Activated CD4-positive, alpha-beta T cell treated with anti-CD3 and anti-CD28 coated beads, Interleukin-2, amount 50 U/mL, for 48 hours (primary cell): ENCODE measurements at places on chromosomes 6 and 20.

- no peak for DNase-seq
Observed at GRCh38 chr20:40646361-40646760, 42.7 kb downstream of the MAFB start.

- no peak for DNase-seq
Observed at GRCh38 chr20:43309266-43309665, 119.6 kb upstream of the PTPRT start.

DNA sequence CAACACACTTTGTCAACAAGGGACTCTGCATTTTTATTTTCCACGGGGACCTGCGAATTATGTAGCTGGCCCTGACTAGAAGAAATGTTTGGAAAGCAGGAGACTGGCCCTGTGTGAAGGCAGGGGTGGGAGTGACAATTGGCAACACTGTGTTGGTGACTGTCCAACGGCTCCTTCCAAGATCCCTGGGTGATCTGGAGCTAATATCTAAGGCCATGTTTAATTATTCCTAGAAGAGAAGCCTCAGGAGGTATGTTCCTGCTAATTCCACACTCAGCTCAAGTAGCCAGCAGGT lies 13.7 kb downstream of the SLC22A23 start:
- no peak for DNase-seq

DNA sequence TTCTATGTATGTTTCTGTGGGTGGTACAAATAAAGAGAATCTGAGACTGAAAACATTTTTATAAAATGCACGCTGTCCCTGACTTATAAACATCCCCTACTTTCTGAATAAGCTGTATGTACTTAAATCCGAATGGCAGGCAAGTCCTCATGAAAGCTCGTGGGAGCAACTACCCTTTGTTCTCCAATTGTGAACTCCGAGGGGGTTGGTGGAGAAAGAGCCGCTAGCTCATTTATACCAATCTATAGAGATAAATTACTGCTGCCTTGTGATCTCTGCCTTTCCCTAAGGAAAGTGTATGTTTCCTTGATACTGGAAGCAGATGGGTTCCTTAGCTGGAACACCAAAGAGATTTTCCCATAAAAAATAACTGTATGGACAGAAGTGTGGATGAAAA lies 84.5 kb downstream of the GJA10 start:
- DNase-seq, result no peak

- no peak for DNase-seq
Observed at GRCh38 chr6:161676586-161676985, 402.7 kb upstream of the AGPAT4 start.

GRCh38 chr20:44460795-44461141 lies 14.9 kb upstream of the TTPAL start:
- DNase-seq, result no peak

- DNase-seq, result no peak
Observed at GRCh38 chr20:41406896-41407444, 40.4 kb upstream of the EMILIN3 start.

DNA sequence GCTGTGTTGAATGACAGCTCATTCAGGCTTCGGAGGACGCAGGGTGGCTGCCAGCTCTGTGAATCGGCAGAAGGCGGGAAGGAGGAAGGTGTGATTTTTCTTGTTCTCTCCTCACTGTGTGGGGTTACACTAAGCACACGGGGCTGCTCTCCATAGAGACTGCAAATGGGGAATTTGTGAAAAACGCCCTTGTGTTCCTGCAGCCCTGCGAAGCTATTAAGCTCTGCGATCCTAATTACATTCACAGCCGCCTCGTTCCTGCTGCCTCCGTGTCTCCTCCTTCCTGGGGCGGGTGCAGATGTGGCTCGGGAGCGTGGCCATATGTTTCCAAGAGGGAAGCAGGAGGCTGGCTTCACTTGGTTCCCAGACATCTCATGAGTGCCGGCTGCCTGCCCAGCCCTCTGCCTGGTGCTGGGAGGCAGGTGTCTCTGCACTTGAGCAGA lies 124.0 kb downstream of the TOX2 start:
- no peak for DNase-seq

DNA sequence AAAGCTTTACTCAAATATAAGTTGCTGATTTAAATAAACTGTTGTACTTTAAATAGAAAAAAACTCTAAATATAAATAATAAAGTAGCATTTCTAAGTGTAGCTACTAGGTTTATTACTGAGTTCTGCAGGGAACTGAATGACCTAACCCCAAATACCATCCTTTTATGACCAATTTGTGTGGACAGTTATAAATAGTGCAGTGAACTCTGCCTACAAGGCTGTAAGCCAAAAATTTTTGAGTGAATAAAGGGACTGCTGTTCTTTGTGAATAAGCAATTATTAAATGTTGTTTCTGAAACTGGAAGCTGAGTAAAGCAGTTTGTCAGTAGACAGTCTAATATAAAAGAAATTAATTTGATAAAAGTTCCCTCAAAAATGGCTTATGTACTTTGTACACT lies 90.8 kb upstream of the ELOVL5 start:
- no peak for DNase-seq

DNA sequence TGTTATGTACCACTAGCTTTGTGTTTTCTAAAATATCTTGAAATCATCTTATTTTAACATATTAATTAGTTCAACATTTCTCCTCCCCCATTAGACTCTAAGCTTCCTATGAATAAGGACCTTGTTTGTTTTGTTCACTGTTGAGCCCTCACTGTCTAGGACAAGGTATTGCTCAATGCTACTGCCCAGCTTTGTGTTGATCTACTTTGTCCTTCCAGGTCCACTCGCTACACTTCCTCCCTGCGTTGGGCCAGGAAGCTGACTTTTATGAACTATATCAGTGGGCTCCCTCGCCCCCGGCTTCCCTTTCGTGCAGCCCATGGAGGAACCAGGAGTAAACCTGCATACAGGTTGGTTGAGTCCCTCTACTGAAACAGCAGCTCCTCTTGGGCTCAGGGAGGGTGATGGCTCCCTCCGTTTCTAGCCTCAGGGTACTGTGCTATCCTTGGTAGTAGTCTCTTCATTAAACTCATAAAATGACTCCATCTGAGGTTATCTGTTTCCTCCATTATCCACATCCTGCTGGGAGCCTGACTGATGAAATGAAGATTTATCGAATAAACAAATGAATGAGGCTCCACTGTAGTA lies 272.5 kb downstream of the CLIC5 start:
- no peak for DNase-seq

DNA sequence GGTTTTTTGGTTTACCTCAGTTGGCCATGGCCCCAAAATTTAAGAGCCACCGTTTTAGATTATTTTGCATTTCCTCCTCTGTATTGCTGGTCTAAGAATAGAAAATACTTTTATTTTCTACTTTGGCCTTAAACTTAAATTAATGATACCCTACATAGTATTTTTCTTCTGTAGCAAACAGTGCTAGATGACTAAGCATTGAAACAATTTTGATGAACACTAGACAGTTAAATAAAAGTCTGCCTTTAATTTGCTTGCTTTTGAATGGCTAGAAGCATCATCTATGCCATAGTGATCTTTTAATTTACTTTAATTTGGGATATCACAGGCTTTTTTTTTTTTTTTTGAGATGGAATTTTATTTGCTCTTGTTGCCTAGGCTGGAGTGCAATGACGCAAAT lies 106.4 kb downstream of the CD109 start:
- no peak for DNase-seq

DNA sequence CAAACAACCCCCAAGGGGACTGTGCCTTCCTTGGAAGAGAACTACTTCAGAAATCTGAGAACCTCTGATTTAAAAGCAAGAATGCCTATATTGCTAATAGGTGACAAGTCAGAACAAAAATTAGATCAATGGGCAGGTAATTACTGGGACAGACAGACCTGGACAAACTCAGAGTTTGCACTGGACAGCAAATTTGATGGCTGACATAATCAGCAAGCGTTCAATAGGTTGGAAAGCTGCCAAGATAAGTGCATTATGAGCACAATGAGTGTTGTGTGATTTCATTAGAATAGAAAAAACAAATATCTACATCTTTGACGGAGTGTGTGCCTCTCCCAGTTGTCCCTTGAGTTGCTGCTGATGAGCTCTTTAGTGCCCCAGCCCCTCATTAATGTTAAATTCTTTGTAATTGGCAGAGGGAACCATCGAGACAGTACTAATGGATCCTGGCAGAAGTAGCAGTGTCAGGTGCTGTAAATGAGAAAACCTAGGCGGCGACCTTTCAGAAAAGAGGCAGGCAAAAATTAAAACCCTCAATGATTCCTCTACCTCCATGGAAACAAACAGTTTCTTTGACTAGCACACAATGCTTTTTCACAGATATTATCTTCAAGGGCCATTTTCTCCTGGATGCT lies 116.5 kb upstream of the COL21A1 start:
- no peak for DNase-seq

DNA sequence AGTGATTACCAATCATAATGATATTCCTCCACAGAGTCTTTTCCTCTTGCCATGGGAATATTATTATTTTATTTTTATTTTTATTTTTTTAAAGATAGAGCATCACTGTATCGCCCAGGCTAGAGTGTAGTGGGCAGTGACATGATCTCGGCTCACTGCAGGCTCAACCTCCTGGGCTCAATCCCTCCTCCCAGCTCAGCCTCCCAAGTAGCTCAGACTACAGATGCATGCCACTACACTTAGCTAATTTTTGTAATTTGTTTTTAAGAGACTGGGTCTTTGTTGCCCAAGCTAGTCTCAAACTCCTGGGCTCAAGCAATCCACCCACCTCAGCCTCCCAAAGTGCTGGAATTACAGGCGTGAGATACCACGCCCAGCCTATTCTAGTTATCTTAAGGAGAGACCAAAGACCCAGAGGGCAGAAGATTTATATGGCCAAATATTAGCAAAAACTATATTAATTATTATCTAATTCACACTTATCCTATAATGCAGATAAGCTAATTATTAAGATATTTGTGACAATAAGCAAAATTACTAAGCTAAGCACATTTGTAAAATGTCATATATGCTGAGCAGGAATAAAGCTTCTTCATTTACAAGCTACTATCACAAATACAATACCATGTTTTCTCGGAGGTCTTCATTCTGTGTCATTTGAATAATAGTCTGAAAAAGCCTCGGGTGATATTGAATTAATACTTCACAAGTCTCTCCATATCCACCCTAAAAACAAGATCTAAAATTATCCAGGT lies 63.5 kb downstream of the HACE1 start:
- no peak for DNase-seq

GRCh38 chr6:155454471-155454870 lies 1.2 kb downstream of the NOX3 start:
- DNase-seq, result no peak

DNA sequence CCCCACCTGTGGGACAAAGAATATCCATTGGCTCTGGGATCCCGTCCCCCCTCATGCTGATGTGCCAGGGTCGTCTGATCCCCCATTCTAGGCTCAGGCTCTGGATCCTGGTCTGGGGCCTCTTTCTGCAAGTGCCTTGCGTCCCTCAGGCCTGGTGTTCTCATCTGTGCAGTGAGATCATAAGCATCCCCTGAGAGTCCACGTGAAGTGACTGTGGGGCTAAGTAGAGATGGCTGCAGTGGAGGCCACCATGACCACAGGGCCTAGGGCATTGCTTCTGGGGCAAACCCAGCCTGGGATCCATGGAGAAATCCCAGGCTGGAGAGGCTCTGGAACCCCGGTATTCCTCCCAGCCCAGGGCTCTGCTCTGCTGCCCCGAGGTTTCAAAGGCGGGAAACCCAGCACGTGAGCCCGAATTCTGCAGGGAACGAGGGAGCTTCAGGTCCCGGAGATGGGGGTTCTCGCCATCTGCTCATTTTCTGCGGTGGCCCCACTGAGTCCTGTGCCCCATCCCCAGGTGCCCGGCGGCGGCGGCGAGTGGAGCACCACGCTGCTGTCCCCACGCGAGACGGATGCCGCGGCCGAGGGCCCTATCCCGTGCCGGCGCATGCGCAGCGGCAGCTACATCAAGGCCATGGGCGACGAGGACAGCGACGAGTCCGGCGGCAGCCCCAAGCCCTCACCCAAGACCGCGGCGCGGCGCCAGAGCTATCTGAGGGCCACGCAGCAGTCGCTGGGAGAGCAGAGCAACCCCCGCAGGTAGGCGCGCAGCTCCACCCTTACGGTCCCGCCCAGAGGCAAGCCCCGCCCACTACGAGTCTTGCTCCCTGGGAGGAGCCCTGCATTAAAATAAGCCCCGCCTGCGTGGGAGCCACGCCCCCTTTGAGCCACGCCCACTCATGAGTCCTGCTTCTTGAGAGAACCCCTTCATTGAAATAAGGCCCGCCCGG lies 105.5 kb upstream of the MYL9 start:
- DNase-seq, result peak; percentile 89

DNA sequence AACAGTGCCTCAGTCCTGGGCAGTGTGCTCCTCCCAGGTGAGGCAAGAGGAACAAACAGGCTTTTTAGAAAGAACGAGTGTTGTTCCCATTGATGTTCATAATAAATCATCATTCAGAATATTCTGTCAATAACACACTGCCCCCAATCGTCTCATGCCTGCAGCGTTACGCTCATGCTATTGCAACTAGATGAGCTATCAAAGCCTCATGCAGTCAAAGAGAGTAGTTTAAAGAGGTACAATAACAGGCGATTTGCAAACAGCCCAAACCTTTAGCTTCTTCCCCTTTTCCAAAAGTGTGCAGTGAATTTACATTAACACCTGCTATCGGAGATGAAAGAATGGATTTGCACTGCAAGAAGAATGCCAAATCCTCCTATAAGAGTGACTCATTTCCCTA lies 1164.7 kb upstream of the MAP3K7 start:
- no peak for DNase-seq

DNA sequence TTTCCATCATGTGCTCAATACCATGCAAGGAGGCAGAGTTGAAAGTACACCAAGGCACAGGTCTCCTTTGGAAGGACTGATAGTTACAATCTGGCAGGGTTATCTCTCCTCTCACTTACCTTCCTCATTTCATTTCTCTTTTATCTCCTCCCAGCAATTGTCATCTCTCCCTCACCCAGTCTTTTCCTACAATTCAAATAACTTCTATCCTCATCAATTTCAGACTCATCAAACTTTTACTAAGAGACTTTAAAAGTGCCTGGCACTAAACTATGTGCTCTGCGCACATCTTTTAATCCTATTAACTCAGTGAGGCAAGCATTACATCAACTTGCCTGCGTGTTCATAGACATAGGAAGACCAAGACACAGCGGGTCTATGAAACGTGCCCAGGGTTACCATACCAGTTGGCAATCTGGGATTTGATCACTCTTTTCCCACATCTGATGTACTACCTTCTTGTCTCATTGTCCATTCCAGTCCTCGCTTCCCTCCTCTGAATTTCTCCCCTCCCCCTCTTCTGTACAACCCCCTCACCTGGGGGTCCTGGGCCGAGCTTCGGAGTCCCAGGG lies 1.2 kb downstream of the VARS1 start:
- DNase-seq, result no peak

DNA sequence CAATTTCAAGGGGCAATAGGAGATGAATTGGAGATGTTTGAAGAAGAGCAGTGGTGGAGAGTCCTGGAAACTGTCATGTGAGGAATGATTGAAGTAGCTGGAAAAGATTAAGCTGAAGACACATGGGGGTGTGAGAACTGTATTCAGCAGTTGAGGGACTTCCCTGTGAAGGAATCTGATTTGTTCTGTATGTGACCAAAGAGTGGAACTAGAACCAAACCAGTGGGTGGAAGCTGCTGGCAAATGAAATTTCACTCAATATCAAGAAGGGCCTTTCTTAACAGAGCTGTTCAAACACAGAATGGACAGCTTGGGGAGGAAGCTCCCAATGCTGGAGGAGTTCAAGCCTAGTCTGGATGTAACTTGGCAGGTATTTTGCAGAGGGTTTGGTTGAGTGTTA lies 21.3 kb downstream of the SEC23B start:
- DNase-seq, result no peak
